ENCODE measurements at places on chromosomes 2 and 18. TPM values are rescaled to one million over a fixed set of nuclear protein-coding genes. Genes with fewer than 3 reads are reported as not detected.

- DNase-seq: no peak
These were observed 806.8 kb downstream of the PLCL1 start for GRCh38 chr2:198611201-198611600.

DNA sequence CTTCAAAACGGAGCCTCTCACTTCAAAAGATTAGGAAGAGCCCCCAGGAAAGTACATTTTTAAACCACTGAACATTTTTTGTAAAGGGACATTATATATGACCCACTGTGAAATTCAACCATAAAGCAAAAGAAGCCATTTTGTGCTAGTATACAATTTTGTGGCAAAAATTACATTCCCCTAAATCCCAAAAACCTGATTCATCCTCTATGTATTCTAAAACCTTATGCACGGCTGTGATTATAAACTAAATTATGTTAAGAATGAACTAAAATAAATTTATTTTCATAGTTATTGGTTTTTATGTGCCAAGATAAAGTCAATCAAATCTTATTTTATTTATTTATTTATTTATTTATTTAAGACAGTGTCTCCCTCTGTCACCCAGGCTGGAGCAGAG lies 48.5 kb downstream of the RTN4 start:
- DNase-seq: no peak

- no peak for DNase-seq
These were observed 437.0 kb downstream of the THSD7B start for GRCh38 chr2:137202318-137202717.

DNA sequence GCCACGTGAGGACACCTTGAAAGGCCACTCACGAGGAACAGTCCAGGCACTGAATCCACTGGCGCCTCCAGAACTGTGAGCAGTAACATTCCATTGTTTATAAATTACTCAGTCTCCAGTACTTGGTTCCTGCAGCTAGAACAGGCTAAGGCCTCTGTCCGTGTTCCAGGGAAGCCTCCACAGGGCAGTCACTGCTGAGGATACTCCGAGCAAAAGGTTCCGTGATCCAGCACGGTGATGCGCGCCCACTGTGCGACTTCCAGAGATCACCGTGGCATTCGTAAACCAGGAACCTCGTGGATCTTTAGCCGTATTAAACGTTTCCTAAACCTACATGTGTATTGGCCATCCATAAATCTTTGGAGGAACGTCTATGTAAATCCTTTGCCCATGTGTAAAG lies 51.5 kb upstream of the SALL3 start:
- no peak for DNase-seq

POTEI gene
- total RNA-seq: not detected

Data from adrenal gland (tissue), 19 donors.